ENCODE measurements at places on chromosomes 6 and 20. TPM values are rescaled to one million over a fixed set of nuclear protein-coding genes. Genes with fewer than 3 reads are reported as not detected.

The ZNF217 gene
- 12.1 TPM for total RNA-seq

The BNIP5 gene
- total RNA-seq = not detected

The CCDC170 gene
- 0.15 TPM for total RNA-seq

The HLA-G gene
- total RNA-seq = not detected

The PRSS16 gene
- not detected for total RNA-seq

The BIRC7 gene
- total RNA-seq = not detected

The PKIB gene
- 0.59 TPM for total RNA-seq

The IL17A gene
- not detected for total RNA-seq

The GSTA2 gene
- total RNA-seq = not detected

The CRISP3 gene
- not detected for total RNA-seq

The FAXC gene
- 2.5 TPM for total RNA-seq

The REM1 gene
- total RNA-seq = not detected

The PLG gene
- total RNA-seq = not detected

The MYLK2 gene
- 0.30 TPM for total RNA-seq

The BFSP1 gene
- total RNA-seq = 2.7 TPM

The RNF39 gene
- total RNA-seq = not detected

The SCRT2 gene
- not detected for total RNA-seq

The SNX3 gene
- total RNA-seq = 101 TPM

The CST2 gene
- total RNA-seq = not detected

The DEFB124 gene
- not detected for total RNA-seq

The ABHD16B gene
- not detected for total RNA-seq

The GPX5 gene
- not detected for total RNA-seq

The NTSR1 gene
- total RNA-seq = not detected

The DTNBP1 gene
- total RNA-seq = 2.2 TPM

The SLC4A11 gene
- total RNA-seq = 0.89 TPM

The TTLL9 gene
- not detected for total RNA-seq

The APOBEC2 gene
- not detected for total RNA-seq

The RIMS1 gene
- total RNA-seq = under 0.01 TPM

The ATXN1 gene
- total RNA-seq = 8.2 TPM

The SLPI gene
- not detected for total RNA-seq

The IRF4 gene
- total RNA-seq = not detected

The TSPO2 gene
- not detected for total RNA-seq

The ASIP gene
- not detected for total RNA-seq

The METTL24 gene
- not detected for total RNA-seq

The NOX3 gene
- total RNA-seq = not detected

The PTPRK gene
- total RNA-seq = 21.4 TPM

The TINAG gene
- not detected for total RNA-seq

The BHLHE23 gene
- not detected for total RNA-seq

The SLC16A10 gene
- total RNA-seq = under 0.01 TPM

The OLIG3 gene
- not detected for total RNA-seq

The CFAP206 gene
- 0.17 TPM for total RNA-seq

The C2 gene
- 0.30 TPM for total RNA-seq

The TRIM26 gene
- 29.6 TPM for total RNA-seq

The TREM2 gene
- not detected for total RNA-seq

The LIN28B gene
- not detected for total RNA-seq

The FOXQ1 gene
- total RNA-seq = 0.45 TPM

The SAMD10 gene
- 4.5 TPM for total RNA-seq

The IL20RA gene
- total RNA-seq = 0.45 TPM

The TMEM170B gene
- 0.15 TPM for total RNA-seq

The NMBR gene
- total RNA-seq = 0.15 TPM

The KIAA0408 gene
- 0.30 TPM for total RNA-seq

The STMND1 gene
- total RNA-seq = 0.17 TPM

The DEFB132 gene
- total RNA-seq = not detected

The BPI gene
- total RNA-seq = not detected

The CNKSR3 gene
- 6.8 TPM for total RNA-seq

The EDN1 gene
- 0.15 TPM for total RNA-seq
